Stimulated activated CD8-positive, alpha-beta memory T cell treated with anti-CD3 and anti-CD28 coated beads, Interleukin-15, amount 100 ng/mL, for 4 hours (primary cell): ENCODE measurements at places on chromosomes 2 and 18.

- no peak for DNase-seq
Observed at GRCh38 chr2:171655586-171655985, 31.7 kb upstream of the DYNC1I2 start.

GRCh38 chr18:2644535-2644934 lies 11.0 kb upstream of the SMCHD1 start:
- no peak for DNase-seq

DNA sequence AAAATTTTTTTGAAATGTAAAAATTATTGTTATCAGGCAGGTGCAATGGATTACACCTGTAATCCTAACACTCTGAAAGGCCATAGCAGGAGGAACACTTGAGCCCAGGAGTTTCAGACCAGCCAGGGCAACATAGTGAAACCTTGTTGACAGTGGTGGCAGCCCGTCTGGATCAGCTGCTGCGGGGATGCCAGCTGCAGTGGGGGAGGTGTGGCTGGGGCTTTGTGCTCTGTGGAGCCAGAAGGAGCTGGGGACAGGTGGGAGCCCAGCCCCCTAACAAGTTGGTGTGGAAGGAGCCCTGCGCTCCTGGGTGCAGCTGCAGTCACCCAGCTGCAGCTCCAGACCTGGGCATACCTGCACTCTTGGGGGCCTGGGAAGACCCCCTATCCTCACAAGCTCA lies 182.4 kb upstream of the MC4R start:
- DNase-seq = no peak

GRCh38 chr2:5696945-5697521 lies 4.8 kb downstream of the SOX11 start:
- no peak for DNase-seq

DNA sequence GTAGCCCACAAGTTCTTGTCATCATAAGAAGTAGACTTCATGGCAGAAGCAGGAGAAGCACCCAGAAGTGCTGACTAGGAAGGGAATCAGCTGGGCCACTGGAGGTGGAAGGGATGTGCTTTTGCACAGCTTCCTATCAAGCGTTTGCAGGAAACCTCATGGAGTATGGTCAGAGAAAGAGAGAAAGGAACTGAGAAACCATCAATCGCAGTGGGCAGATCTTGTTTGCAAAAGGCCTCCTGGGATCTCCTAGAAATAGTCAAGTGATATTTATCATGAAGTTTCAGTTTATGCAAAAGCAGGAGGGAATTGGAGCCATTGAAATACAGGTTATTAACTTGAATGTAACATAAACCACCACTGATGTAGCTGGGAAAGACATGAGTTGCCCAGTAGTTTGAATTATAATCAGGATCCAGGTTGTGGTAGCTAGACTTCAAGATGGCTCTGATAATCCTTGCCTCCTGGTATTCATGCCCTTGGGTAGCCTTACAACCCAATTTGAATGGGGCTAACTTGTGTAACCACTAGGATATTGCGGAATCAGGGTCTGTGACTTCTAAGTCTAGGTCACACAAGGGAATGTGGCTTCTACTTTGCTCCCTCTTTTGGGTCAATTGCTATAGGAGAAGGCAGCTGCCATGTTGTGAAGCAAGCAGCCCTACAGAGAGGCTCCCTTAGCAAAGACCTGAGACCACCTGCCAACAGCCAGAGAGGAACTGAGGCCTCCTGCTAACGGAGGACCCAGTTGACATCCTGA lies 69.8 kb upstream of the TCF4 start:
- DNase-seq = no peak

GRCh38 chr2:63444565-63445288 lies 143.6 kb downstream of the WDPCP start:
- no peak for DNase-seq

- DNase-seq = no peak
Observed at GRCh38 chr2:140353541-140353940, 1573.4 kb upstream of the NXPH2 start.

DNA sequence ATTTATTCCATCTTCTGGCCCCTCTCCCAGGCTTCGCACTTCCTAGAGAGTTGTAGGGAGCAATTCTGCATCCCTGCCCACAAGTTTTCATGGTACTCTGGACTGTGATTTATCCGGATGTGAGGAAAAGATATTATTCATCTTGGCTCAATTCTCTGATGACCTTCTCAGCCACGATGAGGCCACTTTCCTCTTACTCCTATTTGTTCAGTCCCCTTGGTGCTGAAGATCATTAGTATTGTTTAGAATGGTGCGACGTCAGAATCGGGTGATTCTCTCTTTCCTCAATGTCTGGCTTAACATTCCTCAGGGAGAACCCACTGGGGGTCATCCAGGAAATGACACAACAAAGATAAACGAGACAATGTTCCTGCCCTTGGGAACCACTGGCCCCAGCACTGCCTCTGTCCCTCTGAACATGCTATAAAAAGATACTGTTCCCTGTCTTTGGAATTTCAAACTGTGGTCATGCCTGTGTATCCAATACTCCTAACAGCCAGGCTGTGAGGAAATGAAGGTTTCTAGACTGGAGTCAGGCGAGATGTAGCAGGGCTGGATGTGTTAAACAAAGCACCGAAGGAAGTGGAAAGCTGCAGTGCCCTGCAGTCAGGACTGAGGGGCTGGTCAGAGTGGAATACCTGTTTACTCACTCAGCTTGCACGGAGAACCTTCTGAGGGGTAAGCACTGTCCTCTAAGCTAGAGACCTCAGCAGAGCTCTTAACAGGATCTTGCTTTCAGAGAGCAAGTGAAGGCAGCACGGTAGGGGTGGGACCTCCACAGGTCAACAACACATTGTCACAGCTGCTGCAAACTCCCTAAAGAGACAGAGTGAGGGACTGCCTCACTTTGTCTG lies 12.9 kb upstream of the GLI2 start:
- no peak for DNase-seq

DNA sequence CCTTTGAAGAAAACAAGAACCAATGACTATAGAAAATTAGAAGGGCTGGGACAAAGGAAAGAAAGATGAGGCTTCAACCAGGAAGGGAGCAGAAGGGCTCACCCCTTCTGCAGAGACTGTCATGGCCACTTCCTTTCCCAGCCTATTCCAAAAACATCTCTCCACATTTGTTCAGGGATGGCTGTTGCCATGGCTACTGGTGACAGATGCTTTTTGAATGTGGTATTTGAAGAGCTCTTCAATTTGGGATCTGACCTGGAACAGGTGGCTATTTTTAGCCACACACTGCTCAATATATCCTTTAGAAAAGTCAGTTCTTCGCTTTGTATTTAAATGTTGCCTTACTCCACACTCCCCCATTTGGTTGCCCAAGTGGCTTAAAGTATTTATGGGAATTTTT lies 64.1 kb upstream of the LCLAT1 start:
- no peak for DNase-seq

DNA sequence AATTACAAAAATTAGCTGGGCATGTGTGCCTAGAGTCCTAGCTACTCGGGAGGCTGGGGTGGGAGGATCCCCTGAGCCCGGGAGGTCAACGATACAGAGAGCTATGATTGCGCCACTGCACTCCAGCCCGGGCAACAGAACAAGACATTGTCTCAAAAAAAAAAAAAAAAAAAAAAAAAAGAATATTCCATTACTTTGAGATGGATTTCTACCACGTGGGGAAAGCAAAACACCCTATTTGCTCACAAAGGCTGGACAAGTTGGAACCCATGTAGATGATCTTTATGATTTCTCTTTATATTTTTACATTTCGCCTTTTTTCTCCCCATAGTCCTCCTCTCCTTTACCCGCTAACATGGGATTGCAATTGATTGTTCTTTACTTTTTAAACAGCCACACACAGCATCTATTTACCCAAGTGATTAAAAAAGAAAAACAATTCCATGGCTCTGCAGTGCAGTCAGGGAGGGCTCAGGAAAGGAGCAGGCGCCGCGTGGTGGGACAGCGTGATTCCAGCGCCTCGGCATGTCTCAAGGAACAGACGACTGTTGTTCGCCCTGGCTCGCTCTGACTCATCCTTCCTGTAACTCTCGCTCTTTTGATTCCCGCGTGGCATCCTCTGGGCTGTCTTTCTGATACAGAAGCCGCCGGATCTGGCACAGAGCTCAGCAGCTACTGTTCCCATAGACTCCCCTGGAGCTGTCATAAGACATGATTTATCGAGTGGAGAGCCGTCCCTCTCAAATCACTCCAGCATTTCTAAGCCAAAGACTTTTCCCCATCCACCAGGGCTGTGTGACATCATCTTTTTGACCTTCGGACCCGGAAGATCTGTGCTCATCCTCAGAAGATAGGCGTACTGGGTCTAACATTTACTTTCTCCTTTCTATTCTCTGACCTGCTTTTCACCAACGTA lies 230.4 kb upstream of the AGAP1 start:
- DNase-seq = no peak

GRCh38 chr2:137500599-137500998 lies 463.7 kb upstream of the HNMT start:
- DNase-seq = no peak

DNA sequence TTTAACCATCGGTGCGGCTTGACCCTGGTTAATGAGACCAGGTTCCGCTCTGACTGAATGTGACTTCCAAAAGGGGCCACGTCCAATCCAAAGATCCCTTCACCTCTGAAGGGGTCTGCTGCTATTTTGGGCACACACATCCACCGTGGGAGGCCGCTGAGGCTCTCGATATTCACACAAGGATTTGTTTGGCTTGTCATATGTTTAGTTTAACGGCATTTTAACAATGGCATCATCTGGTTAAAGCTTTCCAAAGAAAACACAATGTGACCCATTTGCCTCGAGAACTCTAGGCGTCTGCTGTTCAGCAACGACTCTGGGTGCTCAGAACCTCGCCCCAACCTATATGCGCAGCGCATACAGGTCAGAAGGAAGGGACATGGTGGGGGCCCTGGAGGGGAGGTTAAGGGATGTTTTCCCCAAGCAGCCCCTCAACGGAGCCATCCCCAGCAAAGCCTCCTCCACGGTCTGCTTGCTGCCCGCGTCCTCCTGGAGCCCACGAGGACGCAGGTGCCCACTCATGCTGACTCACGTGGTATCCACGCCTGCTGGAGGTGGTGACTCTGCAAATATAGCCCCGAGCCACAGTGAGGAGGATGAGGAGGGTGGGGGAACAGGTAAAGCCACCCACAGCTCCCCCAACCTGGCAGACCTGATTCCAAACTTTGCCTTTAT lies 260.3 kb downstream of the HDAC4 start:
- DNase-seq = no peak

- no peak for DNase-seq
Observed at GRCh38 chr2:60366135-60366712, 187.2 kb downstream of the BCL11A start.

GRCh38 chr2:64336171-64336570 lies 117.8 kb upstream of the LGALSL start:
- DNase-seq = no peak

DNA sequence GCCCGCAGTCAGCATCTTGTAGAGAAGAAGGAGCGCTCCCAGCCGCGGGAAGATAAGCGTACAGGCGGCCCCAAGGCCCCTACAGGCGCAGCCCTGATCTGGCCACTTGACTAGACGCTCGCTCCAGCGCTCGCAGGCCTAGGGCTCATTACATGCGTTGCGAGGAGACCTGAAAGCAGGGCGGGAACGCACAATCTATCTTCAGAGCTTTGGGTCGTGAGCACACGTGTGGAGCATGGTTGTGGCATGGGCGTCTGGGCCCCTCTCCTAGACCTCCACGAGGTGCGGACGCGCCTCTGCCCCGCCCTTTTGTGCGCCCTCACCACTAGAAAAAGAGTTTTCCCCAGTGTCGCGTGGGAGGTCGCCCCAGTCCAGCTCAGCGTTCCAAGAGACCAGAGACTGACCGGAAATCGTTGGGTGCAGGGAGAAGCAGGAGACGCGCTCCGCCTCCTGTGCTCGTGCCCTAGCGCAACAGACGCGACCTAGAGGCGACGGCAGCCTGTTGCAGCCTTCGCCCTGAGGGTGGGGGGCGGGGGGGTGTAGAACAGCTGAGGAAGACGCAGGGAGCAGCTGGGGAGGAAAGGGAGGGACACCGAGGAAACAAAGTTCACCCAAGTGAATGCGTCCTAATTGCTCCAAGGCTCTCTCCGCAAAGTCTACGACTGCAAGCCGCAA lies 12.6 kb downstream of the NR4A2 start:
- no peak for DNase-seq

DNA sequence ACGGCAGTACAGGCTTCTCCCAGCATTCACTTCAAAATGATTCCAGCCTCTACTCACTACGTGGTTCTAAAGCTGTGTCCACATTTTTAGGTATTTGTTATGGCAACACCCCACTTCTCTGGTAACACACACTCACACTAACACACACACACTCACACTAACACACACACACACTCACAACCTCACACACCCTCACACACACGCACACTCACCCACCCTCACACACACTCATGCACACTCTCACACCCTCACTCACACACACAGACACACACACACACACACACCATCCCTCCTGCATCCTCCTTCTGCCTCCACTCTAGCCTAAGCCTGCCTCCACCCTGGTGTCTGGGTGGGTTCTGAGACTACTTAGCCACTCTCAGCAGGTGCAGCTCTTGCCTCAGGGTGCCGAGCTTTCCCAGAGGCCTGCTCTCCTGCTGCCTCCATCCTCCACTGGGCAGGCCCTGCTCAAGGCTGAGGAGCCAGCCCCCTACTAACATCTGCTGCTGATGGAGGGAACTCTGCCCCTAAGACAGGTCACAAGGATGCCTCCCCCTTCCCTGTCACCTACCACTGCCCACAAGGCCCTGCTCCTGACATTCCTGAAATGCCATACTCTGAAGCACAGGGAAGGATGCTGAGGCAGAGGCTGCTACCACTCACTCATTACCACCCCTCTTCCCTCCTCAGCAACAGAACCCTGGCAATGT lies 63.9 kb downstream of the NCAPH start:
- no peak for DNase-seq

GRCh38 chr2:26683583-26683982 lies 8.9 kb upstream of the KCNK3 start:
- DNase-seq = no peak

DNA sequence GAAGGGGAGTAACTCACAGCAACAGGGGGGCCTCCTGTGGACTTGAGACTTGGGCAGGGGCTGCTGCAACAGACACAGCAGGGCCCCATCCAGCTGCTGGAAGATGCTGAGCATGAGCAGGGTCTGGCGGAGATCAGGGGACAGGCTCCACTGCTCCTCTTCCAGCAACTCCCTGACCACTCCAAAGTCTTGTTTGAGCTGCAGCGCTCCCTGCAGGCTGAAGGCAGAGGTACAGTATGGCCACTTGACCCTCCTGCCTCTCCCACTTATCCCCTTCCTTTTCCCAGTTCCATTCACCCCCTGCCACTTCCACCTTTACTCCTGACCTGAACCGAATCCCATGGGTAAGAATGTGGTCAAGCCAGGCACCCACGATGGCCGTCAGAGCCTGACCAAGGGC lies 2.4 kb upstream of the MRPL53 start:
- no peak for DNase-seq

DNA sequence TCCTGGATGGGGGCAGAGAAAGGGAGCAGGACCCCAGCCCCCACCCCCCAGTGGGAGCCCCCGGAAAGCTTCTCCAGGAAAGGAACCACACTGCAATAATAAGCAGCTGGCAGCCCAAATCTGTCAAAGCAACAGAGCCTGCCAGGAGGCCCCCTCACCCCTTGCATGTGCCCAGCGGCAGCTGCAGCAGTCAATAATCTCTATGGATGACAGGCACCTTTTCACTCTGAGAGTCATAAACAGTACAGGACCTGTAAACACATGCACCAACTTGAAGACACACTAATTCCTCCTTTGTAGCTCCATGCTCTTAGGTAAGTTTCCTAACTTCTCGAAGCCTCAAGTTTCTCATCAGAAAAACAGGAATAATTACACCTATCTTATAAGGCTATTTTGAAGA lies 26.2 kb upstream of the KDM3A start:
- no peak for DNase-seq

GRCh38 chr2:214652473-214652872 lies 157.0 kb downstream of the BARD1 start:
- no peak for DNase-seq
